SIG-M5 (cell line): ENCODE measurements at places on chromosomes 6 and 20.

DNA sequence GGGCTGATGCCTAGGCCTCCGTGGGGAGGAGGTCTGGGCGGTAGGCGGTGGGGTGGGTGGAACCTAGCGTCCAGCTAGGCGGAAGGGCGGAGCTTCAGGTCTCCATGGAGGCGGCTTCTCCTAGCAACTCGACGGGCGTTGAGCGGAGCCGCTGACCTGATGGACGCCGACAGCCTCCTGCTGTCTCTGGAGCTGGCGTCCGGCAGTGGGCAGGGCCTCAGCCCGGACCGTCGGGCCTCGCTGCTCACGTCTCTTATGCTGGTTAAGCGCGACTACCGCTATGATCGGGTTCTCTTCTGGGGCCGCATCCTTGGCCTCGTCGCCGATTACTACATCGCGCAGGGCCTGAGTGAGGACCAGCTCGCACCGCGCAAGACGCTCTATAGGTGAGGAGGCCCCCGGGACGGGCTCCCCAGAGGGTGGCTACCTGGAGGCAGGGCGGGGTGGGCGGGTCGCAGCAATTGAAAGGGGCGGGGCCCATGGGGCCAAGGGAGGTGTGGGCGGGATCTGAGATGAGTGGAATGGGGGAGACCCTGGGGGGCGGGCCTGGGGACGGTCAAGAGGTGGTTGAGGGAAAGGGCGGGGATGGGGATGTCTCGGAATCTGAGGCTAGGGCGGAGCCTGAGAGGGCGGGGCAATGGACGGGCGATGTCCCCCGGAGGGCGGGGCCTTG is at the start of gene RSPH9:
TSS of gene RSPH9 (plus strand) at position 97 of the 673 bp plus-strand sequence. CDS start at position 160, 63 bp downstream.
- no peak for DNase-seq

- DNase-seq: no peak
Measured at GRCh38 chr20:43948455-43948854, 33.8 kb downstream of the TOX2 start.

- DNase-seq: no peak
Measured at GRCh38 chr20:35271904-35272303, 6.0 kb downstream of the MMP24OS start.

DNA sequence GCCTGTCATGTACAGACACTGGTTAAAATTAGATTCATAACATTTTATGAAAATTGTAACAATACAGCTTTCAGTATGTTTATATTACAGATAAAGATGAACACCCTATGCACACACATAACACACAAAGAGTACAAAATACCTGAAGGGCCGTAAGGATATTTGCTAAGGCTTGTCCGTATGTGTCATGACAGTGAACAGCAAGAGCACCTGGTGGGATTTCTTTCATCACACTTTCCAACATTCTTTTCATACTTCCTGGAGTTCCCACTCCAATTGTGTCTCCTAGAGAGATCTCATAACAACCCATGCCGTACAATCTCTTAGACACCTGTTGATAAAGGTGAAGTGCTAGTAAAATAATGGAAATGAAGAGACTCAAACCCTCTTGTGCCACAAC is 83.7 kb downstream of the HMGCLL1 start:
- DNase-seq: no peak

GRCh38 chr6:80341330-80341729 is 234.9 kb downstream of the BCKDHB start:
- no peak for DNase-seq

GRCh38 chr6:21457647-21458046 is 135.9 kb upstream of the SOX4 start:
- DNase-seq: no peak

GRCh38 chr6:164097551-164098398 is 683.3 kb downstream of the QKI start:
- no peak for DNase-seq

DNA sequence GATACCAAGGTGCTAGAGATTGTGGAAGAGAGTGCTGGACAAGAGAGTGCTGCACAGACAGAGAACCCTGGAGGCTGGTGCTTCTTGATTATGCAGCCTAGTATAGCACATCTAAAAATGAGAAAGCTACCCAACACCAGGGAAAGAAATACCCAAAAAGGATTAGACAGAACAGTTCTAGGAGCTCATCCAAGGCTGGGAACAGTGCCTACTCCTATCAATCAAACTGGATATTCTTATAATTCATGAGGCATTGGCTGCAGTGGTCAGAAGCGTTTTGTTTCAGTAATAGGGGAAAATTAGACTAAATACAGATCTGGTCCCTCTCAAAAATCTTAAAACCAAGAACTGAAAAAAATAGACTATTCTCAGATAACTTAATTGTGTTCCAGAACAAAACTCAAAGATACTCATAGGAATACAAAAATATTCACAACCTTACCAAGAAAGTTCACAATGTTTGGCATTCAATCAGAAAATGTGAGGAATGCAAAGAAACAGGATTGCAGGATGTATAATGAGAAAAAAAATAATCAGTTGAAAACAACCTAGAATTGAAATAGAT is 222.9 kb downstream of the EPHA7 start:
- no peak for DNase-seq

DNA sequence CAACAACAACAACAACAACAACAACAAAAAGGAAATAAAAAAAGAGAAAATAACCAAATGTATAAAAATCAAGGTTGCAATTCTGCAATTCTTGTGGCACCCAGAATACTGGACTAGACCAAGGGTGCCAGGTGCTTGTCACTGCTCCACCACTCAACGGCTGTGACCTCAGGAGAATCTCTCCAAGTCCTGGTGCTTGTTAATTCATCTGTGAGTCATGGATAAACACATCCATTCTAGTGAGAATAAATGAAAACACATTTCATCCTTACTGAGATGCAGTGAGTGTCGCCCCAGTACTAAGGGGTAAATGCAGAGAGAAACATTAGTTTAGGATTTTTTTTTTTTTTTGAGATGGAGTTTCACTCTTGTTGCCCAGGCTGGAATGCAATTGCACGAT is 32.0 kb downstream of the HLA-C start:
- DNase-seq: no peak

DNA sequence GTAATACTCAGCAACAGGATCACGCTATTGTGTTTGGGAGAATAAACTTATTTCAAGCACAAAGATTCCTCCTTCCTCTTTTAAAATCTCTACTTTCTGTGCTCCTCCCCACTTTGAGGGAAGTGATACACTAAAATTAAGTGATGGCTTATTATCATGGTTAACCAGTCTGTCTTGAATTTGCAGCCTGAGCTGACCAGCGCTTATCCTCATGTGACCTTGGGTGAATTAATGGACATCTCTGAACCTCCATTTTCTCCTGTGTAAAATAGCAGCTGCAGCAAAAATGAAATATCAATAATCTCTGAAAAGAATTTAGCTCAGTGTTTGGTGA is 222.6 kb downstream of the BCAS1 start:
- DNase-seq: no peak

DNA sequence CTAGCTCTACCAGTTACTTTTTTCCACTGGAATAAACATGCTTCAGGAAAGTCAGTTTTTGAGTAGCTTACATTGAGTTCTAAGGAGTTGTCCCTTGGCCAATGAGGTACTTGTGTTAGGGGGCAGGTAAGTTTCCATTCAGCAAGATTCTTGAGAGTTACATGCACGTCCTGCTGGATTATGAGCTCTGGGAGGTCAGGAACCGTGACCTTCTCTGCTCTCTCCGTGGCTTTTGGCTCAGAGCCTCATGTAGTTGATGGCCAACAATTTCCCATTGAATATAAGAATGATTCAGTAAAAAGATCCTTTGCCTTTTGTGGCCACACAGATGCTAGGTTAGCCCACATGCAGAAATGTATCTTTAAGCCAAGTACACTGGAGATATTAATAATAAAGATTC is 181.8 kb upstream of the RALGAPA2 start:
- no peak for DNase-seq

DNA sequence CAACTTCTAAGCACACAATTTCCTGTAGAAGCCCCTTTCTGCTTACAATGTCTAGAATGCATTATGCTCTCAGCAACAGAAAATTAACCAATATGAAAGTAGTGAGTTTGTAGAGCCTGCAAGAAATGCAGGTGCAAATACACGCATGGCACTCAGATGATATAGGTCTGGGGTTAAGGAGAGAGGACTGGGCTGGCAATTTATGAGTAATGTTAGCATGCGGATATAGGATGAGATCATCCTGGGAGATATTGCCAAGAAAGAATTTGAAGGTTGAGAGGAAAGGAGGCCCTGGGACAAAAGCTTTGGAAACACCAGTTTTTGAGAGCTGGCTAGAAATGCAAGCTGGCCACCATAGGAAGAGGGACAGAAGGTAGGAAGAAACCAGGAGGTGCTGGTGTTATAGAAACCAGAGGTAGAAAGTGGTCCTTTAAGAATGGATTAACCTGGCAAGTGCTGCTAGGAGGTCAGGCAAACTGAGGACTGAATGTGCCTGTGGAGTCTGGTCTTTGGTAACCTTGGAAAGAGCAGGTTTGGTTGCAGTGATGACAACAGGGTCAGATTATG is 183.2 kb upstream of the MYLIP start:
- no peak for DNase-seq

DNA sequence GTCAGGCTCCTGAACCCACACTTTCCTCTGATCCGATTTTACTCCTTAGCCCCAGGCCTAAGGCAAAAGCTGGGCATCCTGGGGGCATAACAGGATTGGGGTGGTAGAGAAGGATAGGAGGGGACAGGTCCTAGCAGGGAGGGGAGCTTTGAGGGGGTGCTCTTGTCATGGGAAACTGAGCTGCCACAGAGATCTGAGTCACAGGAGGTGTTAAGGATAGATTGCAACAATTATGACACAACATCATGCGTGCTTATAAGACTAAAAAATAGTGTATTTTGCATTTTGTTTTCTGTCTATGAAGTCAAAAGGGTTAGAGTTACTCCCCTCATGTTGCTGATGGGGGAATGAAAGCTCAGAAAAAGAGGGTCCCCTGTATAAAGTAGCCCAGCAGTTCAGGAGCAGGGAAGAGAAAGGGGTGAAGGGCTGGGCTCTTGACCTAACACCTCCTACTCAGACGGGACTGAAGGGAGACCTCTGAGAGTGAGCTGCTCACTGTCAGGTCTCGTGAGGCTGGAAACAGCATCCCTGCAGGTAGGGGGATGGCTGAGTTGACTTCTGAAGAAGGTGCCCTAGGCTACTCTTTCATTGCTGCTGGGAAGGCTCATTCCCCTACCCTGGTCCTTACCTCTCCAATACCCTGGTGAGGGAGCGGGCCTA is 2.0 kb downstream of the GLP1R start:
- DNase-seq: no peak

GRCh38 chr20:32647606-32648005 is 26.1 kb downstream of the C20orf203 start:
- no peak for DNase-seq

DNA sequence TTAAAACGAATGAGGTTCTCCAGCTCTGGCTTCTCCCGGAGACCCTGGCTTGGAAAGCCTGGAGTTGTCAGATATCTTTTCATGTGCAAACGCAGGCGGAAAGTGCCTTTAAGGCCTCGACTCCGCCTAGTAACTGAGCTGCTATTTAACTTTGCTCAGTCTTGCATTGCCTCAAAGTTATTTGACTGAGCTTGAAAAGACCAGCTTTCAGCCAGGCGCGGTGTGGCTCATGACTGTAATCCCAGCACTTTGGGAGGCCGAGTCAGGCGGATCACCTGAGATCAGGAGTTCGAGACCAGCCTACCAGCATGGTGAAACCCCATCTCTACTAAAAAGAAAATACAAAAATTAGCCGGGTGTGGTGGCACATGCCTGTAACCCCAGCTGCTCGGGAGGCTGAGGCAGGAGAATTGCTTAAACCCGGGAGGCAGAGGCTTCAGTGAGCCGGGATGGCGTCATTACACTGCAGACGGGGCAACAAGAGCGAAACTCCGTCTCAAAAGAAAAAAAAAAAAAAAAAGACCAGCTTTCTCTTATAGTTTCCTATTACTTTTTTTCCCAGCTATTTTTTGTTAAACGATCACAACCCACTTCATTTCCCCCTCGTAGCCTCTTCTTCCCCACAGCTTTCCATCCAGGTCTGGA is 1.9 kb downstream of the GCNT2 start:
- no peak for DNase-seq

GRCh38 chr20:44706301-44707017 is 8.7 kb upstream of the CCN5 start:
- DNase-seq: no peak

DNA sequence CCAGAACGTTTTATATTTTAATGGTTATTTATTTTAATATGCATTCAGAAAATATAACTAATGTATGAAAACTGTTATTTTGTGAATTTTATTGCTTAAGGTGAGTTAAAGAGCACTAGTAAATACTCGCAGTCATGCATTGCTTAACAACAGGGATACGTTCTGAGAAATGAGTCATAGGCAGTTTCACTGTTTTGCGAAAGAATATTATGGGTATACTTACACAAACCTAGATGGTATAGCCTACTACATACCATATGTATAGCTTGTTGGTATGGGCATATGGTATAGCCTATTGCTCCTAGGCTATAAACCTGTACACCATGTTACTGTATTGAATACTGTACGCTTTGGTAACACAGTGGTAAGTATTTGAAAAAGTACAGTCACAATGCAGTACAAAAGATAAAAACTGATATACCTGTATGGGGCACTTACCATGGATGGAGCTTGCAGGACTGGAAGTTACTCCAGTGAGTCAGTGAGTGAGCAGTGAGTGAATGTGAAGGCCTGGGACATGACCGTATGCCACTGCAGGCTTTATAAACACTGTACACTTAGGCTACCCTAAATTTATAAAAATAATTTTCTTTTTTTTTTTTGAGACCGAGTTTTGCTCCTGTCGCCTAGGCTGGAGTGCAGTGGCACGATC is 38.5 kb downstream of the ARFGEF2 start:
- DNase-seq: no peak

GRCh38 chr6:33983109-33983716 is 162.7 kb downstream of the GRM4 start:
- DNase-seq: no peak

DNA sequence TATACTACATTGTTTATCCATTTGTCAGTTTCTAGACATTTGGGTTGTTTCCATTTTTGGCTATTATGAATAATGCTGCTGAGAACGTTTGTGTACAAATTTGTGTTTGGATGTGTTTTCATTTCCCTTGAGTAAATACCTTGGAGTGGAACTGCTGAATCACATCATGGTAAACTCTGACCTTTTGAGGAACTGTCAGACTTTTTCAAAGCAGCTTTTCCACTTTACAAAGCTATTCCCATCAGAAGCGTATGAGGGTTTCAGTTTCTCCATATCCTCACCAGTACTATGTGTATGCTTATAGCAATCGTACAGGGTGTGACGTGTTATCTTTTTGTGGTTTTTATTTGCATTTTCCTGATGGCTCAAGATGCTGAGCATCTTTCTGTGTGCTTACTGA is 103.7 kb downstream of the MYO6 start:
- no peak for DNase-seq
